ENCODE measurements at places on chromosomes 5 and 9.

GRCh38 chr9:19650312-19650711, 138.5 kb downstream of the SLC24A2 start:
- no peak for DNase-seq

DNA sequence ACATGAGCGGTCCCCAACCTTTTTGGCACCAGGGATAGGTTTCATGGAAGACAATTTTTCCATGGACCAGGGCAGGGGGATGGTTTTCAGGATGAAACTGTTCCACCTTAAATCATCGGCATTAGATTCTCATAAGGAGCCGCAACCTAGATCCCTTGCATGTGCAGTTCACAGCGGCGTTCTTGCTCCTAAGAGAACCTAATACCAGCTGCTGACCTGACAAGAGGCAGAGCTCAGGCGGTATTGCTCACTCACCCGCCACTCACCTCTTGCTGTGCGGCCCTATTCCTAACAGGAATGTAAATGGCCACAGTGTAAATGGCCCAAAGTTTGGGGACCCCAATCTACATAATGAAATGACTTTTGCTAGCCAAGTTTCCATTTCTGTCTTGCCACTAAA, 3.1 kb upstream of the PLIN2 start:
- no peak for DNase-seq

GRCh38 chr5:157900644-157901043, 41.7 kb upstream of the CLINT1 start:
- no peak for DNase-seq

DNA sequence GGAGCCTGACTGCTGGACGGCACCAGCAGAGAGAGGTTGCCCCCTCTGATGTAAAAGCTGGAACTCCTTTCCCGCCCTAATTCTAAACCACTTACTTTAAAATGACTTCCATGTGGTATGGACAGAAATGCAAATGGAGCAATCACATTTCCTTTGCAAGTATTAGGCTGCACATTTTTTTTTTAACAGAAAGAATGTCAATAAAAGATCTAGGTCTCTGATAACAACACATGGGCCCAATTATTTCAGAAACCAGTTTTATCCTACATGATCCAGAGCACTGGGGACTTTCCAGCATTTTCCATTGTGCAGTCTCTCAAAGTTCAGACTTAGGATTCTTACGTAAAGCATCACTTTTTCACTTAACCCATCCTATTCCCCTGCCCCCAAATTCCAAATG, 203.7 kb downstream of the NXNL2 start:
- DNase-seq: no peak

DNA sequence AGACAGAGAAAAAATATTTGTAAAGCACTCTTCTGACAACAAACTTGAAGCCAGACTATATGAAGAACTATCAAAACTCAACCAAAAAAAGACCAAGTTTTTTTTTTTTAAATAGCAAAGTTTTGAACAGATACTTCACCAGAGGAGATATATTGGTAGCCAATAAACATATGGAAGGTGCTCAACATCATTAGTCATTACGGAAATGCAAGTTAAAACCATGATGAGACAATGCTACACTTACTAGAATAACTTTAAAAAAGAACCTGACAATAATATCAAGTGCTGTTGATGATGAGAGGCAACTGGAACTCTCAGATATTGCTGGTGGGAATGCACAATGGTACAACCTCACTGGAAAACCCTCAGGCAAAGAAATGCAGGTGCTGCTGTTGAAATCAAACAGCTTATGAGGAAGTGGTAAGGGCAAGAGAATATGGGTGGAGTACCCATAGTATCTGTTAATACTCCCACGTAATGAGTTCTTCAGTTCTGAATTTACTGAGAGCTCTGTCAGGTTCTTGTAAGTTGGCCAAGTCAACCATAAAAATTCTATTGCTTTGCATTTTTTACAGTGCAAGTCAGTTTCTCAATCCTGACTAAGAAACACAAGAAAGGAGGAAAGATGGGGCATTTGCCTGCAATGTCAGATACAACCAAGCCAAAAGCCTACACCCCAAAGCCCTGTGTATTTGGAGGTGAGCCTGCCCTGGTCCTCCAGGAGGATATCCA, 87.3 kb upstream of the GNAQ start:
- peak; percentile 49 for DNase-seq

- DNase-seq: peak; percentile 16
These were observed 5.9 kb downstream of the FKBP15 start for GRCh38 chr9:113215132-113215531.

DNA sequence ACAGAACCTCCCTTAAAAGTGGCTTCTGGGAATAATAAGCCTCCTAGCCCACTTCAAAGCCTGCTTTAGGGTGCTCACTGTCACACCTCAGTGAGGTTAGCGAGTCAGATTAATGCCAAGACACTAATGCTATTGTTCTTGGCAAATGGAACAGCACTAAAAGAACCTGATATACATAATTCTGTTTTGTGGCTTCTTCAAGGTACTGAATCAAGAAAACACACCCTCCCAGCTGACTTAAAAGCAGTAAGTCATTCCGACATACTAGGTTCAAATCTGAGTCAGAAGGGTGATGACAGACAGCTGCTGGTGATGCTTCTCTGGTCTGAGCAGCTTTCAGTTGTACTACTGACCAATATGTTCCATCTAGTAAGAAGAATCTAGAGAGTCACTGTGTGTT, 121.6 kb downstream of the OXCT1 start:
- no peak for DNase-seq

DNA sequence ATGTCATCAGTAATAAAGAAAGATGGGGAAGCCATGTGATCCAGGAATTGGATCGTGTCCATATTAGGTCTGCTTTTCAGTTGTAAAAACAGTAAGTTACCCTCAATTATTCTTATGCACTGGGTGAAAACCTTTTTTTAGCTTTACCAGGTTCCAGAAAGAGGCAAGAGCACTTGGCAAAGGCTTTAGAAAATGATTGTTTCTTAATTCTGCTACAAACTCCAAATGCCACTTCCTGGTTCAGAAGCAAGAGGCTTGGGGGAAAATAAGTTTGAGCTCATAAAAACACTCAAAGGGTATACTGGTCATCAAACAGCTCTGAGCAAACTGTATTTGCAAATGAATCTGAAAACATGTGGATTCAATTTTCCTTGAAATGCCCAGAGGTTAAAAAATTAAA, 615.6 kb downstream of the EBF1 start:
- DNase-seq: no peak
